ENCODE measurements at places on chromosomes 7 and 10.

DNA sequence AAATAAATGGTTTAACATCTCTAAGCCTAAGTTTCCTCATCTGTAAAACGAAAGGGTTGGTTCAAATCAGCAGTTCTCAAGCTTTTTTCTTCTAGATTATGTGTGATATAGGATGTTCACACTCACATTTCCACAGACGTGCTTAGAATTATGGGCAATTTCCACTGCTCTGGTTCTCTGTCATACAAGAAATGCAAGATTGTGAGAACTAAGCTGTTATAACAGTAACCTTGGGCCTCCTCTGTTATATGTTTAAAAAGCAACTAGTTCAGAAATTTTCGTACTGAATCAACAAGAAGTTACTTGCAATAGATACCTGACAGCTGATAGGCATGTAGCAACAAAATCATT, 33.7 kb downstream of the ADD3 start:
- no peak for DNase-seq

GRCh38 chr10:71252220-71252619, 39.9 kb downstream of the UNC5B start:
- DNase-seq = no peak

GRCh38 chr10:59872892-59873463, 33.4 kb downstream of the CCDC6 start:
- DNase-seq = no peak

- DNase-seq = no peak
Measured at GRCh38 chr10:72059843-72060822, 28.2 kb downstream of the SPOCK2 start.

DNA sequence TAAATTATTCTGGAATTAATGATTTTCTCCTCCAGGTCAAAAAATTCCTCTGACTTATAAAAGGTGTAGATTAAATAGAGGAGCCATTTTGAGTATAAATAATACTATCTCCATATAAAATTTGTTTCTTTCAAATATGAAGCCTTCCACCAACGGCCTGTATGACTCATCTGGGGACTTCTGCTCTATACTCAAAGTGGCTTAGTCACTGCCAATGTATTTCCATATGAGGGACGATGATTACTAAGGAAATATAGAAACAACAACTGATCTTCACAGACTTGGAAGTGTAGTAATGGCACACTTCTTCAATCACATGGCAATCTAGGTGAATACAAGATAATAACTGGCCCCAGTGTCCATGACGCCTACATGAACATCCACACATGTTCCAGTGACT, 335.6 kb upstream of the HGF start:
- DNase-seq = no peak

GRCh38 chr7:77538281-77539212, 1.5 kb downstream of the PTPN12 start:
- DNase-seq = peak; percentile 92

DNA sequence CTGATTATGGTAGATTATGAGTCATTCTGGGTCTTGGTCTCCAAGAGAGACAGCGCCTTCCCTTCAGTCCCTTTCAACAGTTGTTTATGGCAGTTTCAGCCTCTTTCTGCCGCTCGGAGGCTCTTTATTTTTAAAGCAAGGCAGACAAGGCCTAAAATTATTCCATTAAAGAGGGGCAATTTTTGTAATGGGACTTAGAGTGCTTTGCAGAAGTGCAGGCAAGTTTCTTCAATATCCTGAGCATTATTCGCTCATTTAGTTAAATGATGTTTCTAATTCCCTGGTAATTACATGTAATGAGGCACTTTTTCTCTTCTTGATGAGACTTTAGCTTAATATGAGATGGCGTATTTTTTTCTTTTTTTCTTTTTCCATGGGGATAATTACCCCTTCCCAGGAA, 33.6 kb downstream of the BUB3 start:
- DNase-seq = no peak

DNA sequence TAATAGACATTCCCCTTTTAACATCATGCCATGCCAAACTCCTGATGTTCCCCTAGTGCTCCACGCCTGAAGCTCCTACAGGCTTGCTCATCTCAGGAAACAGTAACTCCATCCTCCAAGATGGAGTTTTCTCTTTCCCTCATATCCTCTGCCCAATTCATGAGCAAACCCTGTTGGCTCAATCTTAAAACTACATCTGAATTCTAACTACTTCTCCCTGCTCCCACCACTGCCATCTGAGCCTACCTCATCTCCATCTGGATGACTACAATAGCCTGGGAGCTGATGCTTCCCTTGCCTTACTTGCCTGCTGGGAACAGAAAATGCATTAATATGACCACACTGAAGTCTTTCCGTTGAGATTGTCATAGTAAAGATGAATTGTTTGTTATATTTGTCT, 271.7 kb upstream of the MKLN1 start:
- DNase-seq = no peak
